Stimulated activated CD4-positive, alpha-beta T cell treated with anti-CD3 and anti-CD28 coated beads, Interleukin-4, amount 100 ng/mL, for 1 hour (primary cell): ENCODE measurements at places on chromosomes 13 and 19.

DNA sequence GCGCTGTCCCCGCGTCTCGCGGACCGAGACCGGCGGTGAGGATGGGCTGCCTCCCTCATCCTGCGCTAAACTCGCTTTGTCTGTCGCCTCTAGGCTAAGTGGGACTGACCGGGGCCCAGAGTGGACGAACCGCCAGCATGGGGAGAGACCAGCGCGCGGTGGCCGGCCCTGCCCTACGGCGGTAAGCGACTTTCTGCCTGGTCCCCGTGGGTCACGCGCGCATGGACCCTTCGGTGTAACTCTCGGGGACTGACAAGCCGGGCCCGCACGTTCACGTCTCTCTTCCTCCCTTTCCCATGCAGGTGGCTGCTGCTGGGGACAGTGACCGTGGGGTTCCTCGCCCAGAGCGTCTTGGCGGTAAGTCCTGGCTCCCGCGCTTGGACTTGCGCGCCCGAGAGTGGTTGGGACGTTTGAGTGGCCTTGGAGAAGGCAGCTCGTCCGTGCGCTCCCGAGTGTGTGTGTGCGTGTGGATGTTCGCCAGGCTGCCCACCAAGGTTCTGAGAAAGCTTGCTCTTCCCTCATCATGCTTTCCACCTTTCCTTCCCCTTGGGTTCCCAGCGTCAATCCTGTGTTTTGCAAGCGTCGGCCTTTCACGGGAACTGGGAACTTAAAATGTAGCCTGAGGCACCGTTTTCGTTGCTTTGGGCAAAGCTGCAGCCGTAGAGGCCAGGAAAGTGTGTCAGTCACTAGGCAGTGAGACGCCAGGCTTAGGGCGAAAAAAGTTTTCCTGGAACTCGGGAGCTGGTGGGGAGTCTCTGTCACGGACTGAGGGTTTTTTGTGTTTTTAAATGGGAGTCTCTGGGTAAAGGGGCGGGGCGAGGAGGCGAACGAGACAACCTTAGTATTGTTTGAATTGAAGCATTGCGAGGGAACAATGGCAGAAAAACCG is 927 bp downstream of the COL4A2 start:
- no peak for DNase-seq

- peak; percentile 35 for DNase-seq
These were observed 682 bp downstream of the PIK3R2 start for GRCh38 chr19:18153556-18154134.

DNA sequence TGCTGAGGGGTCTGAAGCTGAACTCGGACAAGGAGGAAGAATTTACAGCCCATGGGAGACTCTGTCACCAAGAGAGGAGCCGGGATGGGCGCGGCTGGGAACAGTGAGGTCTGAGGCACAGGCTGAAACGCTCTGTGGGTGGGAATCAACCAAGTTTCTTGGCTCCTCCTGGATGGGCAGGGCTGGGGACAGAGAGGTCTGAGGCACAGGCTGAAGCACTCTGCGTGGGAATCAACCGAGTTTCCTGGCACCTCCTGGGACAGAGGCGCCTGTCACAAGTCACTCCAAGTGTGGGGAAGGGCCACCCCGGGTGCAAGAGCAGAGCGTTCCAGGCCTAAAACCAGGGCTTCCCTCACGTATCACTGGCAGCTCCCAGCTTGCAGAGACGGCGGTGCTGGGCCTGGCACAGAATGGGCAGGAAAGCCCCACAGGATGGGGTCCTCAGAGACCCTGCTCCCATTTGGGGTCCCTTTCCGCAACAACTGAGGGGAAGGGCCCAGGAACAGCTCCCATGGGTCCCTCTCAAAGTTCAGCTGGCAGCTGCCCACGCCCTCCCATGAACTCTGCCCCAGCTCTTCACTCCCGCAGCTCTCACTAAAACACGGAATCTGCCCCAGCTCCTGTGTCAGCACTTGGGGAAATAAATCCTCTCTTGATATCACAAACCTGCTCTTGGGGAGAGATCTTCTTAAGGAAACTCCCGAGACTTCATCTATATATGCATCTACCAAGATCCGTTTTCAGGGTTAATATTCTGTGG is 18.5 kb downstream of the AP3D1 start:
- DNase-seq = no peak

DNA sequence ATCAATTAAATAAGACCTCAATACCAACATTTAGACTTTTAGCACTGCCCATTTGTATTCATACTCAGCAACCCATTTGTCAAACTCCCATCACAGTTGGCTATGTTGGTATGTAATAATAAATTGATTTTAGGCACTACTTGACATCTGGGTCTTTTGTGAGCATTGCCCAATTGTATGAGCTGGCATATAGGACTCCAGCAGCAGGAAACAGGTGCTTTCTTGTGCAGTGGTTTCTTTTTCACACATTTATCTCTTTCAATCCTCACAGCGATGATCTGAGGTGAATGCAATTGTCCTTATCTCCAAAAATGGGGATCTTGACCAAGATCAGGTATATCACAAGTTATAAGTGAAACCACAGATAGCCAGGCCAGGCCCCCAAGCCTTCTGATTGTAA is 96.9 kb upstream of the OXGR1 start:
- no peak for DNase-seq

DNA sequence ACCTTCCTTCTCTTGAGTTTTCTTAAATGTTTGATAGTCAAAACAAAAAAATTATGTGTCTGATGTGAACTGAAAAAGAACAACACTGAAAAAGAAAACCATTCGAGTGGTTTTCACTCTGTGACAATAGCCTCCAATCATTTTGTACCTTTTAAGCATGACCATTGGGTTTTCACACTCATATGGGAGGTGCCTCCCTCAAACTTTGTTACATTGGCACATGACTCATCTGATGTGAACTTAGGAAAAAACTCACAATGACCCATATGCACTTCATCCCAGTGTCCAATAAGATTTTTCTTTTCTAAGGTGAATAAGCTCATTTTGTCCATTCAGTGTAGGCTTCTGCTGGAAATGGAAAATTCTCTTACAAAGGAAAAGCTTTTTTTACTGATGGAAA is 66.6 kb upstream of the XPO4 start:
- no peak for DNase-seq

DNA sequence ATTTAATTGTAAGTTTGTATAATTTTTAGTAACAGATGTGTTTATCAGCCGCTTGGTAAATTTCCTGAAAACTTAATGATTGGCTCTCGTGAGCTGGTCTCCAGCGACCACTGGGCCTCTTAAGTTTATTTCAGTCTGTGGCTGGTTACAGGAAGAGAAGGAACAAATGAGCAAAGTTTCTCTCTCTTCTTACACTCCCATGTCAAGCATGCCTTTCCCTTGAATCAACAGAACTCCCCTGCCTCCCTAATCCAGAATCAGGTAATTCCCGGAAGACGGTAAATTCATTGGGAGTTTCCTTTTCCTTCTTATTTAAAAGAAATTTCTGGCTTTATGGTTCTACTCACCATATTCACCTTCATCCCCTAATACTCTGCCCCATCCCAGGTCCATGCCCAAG is 52.5 kb upstream of the POMP start:
- DNase-seq = no peak

DNA sequence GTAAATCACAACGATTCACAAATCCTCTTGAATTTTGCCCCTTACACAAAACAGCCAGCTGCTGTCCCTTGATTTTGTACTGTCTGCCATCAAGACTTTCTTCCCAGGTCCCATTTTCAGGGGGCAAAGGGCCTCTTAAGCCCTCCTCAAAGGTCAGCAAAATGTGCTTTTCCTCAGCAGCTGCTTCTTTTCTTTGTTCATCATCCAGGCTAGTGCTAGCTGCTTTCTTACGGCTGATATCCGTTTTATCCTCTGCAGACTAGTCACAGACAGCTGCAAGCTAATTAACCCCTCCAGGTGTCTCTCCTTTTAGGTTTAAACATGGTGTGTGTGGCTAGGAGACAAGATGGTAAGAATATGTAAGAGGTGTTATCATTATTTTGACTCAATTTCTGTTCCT is 90.9 kb downstream of the NALCN start:
- no peak for DNase-seq

GRCh38 chr13:44389060-44389666 is 15.5 kb downstream of the SERP2 start:
- DNase-seq = no peak

DNA sequence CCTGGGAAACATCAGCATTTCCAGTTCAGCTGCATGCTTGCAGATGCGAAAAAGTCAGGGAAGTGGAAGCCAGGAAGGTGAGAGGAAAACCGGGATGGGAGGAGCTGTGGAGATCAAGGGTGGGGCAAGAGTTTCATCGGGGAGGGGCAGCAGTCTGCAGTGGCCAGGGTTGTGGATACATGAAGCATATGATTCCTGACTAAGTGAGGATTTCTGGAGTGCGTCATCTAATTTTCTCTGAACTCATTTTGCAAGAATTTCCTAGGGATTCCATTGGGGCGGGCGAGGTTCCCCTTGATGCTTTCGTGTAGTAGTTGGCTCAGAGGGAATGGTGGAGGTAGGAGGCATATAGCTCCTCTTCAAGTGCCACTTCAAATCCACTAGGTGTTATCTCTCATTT is 344.1 kb upstream of the TMTC4 start:
- DNase-seq = no peak

DNA sequence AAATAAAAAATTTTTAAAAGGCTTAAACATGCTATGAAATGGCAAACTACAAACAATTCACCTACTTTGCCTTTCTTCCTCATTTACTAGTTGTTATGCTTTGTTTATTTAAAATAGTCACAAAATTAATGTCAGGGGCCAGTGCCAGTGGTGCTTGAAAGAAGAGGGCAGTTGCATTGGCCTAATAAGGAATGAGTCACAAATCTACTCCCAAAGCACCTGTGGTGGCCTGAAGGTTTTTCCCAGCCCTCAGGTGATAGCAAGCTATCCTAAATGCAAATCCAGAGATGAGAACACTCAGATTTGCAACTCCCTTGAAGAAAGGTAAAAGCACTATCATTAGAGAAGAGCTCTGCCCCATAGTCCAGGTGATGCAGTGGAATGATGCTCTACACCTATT is 103.6 kb downstream of the MBNL2 start:
- DNase-seq = no peak

GRCh38 chr13:46542833-46543232 is 10.1 kb upstream of the LRCH1 start:
- DNase-seq = no peak

GRCh38 chr19:16070366-16070990 is 5.8 kb upstream of the TPM4 start:
- peak; percentile 74 for DNase-seq

GRCh38 chr19:5006201-5006600 is 37.3 kb downstream of the KDM4B start:
- no peak for DNase-seq

DNA sequence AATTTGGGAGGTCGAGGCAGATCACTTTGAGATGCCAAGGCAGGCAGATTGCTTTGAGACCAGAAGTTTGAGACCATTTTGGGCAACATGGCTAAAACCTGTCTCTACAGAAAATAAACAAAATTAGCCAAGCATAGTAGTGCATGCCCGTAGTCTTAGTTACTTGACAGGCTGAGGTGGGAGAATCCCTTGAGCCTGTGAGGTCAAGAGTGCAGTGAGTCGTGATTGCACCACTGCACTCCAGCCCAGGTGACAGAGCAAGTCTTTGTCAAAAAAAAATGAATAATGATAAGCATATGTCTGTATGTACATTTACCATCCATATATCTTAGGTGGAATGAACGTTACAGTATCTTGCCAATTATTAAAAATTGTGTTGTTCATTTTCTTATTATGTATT is 2447.7 kb downstream of the PCDH9 start:
- DNase-seq = no peak
